Natural killer cell (primary cell): ENCODE measurements at places on chromosomes 5 and 9. TPM values are rescaled to one million over a fixed set of nuclear protein-coding genes. Genes with fewer than 3 reads are reported as not detected.

- H3K4me1 ChIP-seq = no peaks in the 10 kb centered on the region
- DNase-seq = no peak
- H3K27me3 ChIP-seq = no peaks in the 10 kb centered on the region
- H3K36me3 ChIP-seq = no peaks in the 10 kb centered on the region
- H3K4me3 ChIP-seq = no peak overlapping the region
Observed at GRCh38 chr9:129650680-129651235, 8.8 kb upstream of the ASB6 start.

- H3K4me3 ChIP-seq = no peak overlapping the region
- H3K36me3 ChIP-seq = no peaks in the 10 kb centered on the region
- DNase-seq = no peak
- no peak overlapping the region for H3K27ac ChIP-seq
- H3K4me1 ChIP-seq = no peaks in the 10 kb centered on the region
Observed at GRCh38 chr5:66207800-66208561, 63.9 kb downstream of the SREK1 start.

DNA sequence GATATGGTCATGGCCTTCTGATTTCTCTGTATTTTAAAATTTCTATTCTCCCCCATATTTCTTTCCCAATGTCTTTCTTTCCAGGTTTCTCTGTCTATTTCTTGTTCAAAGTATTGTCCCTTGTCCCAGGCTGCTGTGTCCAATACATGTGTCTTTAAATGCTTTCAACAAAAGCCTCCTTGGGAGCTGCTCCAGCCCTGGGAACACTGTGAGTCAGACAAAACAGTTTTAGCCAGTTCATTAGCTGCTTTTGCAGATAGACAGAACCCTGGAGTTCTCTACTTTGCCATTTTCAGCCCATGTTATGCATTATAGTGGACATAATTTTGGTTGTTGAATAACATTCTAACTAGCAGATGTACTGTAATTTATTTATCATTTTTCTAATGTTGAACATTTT lies 20.5 kb upstream of the JAK2 start:
- H3K4me1 ChIP-seq = no peaks in the 10 kb centered on the region
- H3K27me3 ChIP-seq = no peaks in the 10 kb centered on the region
- no peak for DNase-seq
- H3K27ac ChIP-seq = no peak overlapping the region
- H3K36me3 ChIP-seq = no peaks in the 10 kb centered on the region

Gene ANKRD31
- 0.15 TPM for total RNA-seq

Gene PCDHGB7
- total RNA-seq = 0.68 TPM

Gene PRUNE2
- 0.43 TPM for total RNA-seq
